ENCODE measurements at places on chromosomes 7 and 10. TPM values are rescaled to one million over a fixed set of nuclear protein-coding genes. Genes with fewer than 3 reads are reported as not detected.

DNA sequence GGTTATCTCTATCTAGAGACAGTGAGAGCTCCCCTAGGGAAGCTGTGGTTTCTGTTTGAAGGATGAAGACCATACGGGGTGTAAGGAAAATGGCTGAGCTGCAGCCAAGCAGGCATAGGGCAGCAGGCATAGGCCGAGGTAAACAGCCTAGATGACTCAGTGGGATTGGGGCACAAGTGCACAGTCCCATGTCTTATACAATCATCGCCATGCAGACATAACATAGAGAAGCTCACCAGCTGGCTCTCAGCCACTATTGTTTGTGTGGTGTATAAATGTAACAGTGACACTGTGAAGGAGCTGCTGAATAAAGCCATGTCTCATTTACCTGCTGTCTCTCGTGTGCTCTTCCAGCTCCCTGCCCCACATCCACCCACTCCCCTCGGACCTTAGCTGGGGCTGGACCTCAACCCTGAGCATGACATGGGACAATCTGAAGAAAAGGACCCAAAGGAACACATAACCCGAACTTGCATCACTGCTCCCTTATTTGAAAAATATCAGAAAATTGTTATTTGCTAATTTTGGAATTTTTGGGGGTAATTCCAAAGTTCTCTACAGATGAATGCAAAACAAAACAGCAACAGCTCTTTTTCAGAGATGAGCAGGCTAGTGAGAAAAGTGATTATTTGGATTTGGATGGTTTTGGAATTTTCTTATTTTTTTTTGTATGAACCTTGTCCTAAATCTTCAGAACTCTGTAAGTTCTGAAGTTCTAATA is 582.7 kb downstream of the REEP3 start:
- DNase-seq, result no peak

DNA sequence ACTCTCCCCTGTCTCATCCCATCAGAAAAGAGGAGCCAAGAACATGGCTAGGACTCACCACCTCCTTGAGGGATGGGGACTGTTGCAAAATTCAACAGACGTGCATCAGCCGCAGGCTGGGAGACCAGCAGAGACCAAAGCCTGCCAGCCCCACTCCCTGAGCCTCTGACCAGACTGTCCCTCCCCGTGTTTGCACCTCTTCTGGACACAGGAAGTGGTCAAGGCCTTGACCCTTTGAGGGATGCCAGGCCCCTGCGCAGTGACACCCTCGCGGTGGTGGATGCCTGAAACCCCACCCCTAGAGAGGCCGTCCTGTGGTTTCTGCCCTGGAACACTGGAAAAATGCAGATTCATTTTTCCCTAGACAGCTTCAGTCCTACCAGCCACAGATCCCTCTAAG is 128.4 kb upstream of the TCF7L2 start:
- no peak for DNase-seq

- DNase-seq, result no peak
These were observed 4.7 kb downstream of the MTERF1 start for GRCh38 chr7:91875851-91876250.

FAM237B gene
- polyA plus RNA-seq, result 0.33 TPM

CYP3A7 gene
- polyA plus RNA-seq, result 0.69 TPM

UTF1 gene
- polyA plus RNA-seq, result not detected

All from right renal cortex interstitium (tissue), 3 donors.